Activated CD8-positive, alpha-beta memory T cell treated with anti-CD3 and anti-CD28 coated beads for 1 hour (primary cell): ENCODE measurements at places on chromosomes 6 and 20.

DNA sequence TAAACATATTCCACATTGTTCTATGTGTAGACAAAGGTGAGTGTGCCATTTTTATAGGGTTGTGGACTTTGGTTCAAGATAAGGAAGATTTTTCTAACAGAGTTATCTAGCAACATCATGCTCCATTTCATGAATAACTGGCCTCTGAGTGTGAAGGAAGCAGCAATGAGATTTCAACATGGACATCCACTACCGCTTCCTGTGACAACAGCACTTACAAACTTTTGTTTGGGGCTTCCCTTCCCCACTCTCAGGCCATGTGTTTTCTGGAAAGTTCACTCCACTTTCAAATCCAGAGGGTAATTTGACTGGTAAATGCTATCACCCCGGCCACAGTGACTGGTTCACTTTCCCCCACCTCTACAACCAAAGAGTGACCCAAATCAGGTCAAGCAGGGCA lies 38.1 kb upstream of the PROKR2 start:
- no peak for DNase-seq

DNA sequence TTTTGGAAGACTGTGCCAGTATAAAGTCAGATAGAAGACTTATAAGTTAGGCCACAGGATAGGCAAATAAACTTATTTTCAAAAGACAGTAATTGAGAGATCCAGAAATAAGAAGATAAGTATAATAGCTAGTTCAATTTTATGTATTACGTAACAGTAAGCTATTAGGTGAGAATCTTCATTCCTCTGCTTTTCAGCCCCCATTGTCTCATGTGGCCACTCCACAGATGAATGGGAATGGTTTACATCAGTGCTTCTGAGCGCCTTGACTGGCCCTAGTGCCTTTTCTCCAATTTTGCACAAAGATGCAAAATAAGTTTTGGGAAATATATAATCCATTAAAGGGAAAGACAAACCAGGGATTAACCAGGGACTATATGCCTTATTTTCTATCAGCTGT lies 550.5 kb downstream of the MMUT start:
- DNase-seq = no peak

DNA sequence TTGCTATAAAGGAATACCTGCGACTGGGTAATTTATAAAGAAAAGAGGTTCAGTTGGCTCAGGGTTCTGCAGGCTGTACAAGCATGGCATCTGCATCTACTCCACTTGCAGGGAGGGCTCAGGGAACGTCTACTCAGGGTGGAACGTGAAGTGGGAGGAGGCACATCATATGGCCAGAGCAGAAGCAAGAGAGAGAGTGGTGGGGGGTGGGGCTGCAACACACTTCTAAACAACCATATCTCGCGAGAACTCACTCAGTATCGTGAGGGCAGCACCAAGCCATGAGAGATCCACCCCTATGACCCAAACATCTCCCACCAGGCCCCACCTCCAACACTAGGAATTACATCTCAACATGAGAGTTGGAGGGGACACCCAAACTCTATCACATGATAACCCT lies 109.8 kb upstream of the SCAF8 start:
- DNase-seq = no peak

DNA sequence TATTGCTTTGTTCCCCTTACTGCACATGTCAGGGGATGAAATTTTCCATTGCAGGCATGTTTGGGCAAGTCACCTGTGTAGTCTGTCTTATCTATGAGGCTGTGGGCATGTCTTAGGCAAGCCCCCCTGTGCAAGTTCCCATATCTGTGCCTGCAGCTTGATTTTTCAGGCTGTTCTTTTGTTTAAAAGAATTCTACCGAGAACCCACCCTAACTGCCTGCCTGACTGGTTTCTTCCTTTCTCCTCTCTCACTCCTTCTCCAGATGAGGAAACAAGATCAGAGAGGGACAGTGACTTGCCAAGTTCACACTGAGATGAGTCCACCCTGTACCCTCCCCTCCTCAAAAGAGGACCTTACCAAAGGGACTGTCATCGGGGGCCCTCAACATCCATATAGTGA lies 11.0 kb downstream of the TREML2 start:
- DNase-seq = no peak

DNA sequence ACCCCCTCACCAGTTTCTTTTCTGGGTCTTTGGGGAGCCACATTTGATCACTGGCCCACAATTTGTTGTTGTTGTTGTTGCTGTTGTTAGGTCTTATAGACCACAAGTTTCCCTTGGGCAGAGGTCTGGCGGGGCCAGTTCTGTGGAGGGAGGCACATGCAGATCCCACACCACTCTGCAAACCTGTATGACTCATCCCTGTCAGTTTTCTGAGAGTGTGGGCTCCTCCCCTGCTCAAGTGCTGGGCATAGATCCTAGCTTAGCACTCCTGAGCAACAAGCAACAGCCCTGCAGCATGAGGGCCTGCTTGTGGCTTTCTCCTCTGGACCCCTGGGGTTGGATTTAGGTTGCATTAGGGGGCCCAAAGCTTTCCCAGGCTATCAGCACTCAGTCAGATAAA lies 411.1 kb upstream of the HTR1E start:
- DNase-seq = no peak

GRCh38 chr6:56539527-56540105 lies 103.1 kb downstream of the DST start:
- DNase-seq = no peak

GRCh38 chr6:3732345-3733141 lies 19.0 kb downstream of the PXDC1 start:
- peak; percentile 26 for DNase-seq

- no peak for DNase-seq
Measured at GRCh38 chr6:9507136-9507895, 907.6 kb downstream of the TFAP2A start.

GRCh38 chr6:14149739-14150130 lies 32.2 kb downstream of the CD83 start:
- DNase-seq = no peak

- DNase-seq = no peak
Measured at GRCh38 chr20:38706509-38706908, 17.8 kb upstream of the SLC32A1 start.

- DNase-seq = peak; percentile 73
Measured at GRCh38 chr6:44151348-44152108, 7.1 kb upstream of the CAPN11 start.

DNA sequence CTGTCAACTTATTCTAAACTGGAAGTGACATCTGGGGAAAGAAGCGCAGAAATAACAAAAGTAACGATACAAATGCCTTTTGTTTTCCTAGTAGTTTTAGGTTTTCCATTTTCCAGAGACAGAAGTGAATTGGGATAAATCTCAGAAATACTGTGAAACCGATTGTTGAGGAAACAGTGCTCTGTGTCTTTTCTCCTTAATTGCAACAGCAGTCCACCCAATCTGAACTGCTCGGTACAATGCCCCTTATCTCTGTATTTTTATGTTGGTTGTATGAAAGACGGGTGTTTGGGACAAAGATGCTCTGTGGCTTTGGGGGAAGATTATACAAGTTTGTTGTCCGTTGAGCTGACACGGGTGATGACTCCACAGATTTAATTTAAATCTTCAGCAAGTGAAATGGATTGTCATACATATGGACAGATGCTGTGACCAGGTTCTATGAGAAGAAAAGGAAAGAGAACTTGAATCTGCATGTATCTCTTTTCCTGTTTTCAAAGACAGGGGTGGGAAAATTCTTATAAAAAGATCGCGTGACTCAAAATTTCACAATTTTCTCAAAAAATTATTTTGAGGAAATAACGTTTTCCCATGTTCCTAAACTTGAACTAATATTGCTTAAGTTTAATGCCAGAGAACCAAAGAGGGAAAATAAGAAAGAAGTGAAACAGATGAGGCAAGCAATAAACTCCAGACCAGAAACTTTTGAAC lies 41.2 kb downstream of the SASH1 start:
- no peak for DNase-seq

GRCh38 chr20:61684583-61685235 lies 381.0 kb downstream of the TAF4 start:
- DNase-seq = no peak

- no peak for DNase-seq
Measured at GRCh38 chr20:10919396-10920140, 245.8 kb upstream of the JAG1 start.

DNA sequence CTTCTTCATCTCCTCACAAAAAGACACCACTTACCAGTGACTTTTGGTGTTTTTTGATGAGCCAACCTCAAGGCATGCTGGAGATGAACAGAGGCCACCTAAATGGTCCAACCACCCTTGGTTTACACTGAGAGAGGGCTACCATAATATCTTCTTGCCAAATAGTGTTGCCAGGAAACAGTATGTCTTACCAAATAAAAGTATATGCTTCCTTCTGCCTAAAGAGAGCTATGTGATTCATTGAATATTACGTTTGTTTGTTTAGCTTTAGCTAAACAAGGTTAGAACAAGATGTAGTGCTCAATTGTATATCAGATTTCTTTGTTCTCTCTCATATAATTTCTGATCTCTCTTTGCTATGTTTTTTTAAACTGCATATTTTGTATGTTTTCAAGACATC lies 40.6 kb upstream of the BMP6 start:
- no peak for DNase-seq

DNA sequence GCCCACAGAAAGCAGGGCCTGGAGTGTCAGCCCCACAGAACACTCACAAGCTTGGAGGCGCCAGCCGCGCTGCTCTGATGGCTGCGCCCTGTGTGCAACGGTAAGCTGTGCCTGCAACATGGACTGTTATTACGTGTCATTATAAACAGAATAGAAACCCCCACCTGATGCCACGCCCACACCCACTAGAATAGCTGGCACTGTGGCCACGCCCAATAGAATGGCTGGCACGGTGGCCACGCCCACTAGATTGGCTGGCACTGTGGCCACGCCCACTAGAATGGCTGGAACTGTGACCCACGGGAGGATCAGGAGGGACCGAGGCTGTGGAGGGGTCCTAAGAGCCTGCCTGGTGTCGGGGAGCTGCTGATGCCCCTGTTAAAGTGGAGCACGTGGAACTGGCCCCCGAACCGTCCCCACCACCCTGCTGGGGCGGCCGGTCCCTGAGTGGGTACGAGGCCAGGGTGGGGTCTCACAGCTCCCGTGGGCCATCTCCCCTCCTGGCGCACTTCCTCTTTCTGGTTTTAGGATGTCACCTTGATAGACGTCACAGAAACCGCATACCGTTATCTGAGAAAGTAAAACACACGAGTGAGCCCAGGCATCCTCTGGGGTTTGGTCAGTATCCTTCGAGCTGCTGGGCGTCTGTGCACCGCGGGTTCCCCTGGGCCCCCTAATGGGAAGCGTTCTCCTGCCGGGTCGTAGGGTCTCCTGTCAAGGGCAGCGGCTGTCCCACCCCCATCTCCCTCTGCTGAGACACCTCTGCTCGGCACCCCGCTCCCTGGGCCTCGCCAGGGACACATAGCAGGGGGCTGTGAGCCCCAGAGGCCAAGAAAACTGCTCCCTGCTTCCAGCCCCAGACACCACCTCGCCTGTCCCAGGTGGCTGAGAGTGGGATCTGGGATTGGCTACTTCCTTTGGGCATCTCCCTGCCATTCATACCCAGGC lies 25.4 kb downstream of the SLC17A9 start:
- DNase-seq = peak; percentile 78

- DNase-seq = no peak
Measured at GRCh38 chr20:16004108-16004854, 569.0 kb downstream of the KIF16B start.

GRCh38 chr6:139515511-139515910 lies 141.1 kb upstream of the CITED2 start:
- no peak for DNase-seq

DNA sequence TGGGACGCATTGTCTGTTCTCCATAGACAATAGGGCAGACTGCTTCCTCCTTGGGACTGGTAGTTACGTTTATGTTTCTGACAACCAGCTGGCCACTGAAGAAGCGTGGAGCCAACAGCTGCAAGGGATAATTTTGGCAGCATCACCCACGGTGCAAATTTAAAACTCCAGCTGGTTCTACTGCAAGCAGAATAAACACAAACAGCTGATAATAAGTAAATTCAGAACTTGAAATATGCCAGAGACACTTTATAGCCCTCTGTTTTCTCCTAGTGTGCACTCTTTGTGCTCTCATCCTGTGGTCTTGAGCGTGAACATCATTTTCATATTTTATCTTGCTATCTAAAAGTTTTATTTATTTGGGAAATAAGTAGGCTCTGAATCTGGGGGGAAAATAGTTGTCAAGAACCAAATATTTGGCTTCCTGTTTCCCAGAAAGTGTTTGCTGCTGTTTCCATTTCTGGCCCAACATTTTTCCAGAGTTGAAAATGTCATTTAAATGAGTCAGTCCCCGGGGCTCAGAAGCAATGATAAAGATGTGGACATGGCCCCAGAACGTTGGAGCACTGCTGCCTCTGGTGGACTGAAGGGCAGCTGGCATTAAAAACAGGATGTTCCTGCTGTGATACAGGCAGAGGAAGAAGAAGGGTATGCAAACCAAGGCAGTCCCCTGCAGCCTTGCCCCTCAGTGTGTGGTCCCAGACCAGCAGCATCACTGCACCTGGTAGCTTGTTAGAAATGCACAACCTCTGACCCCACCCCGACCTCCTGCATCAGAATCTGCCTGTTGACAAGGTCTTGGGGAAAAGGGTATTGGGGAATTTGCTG lies 12.5 kb upstream of the THBD start:
- DNase-seq = no peak

DNA sequence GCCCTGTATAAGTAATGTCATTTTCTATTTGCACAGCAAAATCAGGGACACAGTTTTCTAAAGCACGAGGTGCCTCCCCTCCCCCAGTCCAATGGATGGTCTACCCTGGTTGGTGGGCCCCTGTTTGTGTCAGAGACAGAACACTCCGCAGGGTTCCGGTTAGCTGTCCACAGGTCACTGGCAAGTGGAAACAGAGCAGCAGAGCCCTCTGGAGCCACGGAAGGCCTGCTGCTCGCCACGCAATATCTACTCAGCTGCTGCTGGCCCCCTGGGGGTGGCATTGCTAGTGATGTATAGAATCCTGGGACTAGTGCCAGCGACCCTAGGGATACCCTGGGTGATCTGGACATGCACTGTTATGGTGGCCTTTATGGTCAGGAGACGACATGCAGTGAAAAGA lies 50.4 kb downstream of the RIN2 start:
- no peak for DNase-seq

GRCh38 chr20:35767683-35768481 lies 3.9 kb upstream of the PHF20 start:
- no peak for DNase-seq

- no peak for DNase-seq
Measured at GRCh38 chr6:158471339-158471738, 88.6 kb upstream of the TMEM181 start.

GRCh38 chr20:53929974-53930650 lies 140.3 kb downstream of the BCAS1 start:
- DNase-seq = no peak

DNA sequence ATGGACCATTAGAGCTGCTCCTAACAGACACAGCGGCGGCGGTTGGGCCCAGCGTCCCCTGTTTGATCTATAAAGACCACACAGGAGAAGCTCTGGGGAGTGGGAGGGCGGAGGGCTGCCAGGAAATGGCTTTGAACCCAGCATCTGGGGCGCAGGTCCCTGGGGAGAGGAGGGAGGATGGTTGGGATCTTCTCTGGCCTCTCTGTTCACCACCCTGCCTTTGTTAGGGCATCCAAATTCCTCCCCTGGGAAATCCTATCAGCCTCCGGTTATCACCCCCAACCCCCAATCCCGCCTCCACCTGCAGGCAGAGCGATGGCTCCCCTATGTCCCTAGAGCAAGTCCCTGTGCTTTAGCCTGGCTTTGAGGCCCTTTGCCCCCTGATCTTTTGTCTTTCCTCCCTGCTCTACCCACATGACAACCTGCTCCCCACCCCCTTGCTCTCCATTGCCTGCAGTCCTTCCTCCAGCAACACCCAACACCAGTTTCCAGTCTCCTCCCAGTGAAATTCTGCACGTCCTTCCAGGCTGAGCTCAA lies 7.1 kb downstream of the XKR7 start:
- DNase-seq = no peak

GRCh38 chr20:38477747-38478146 lies 5.1 kb downstream of the RALGAPB start:
- DNase-seq = no peak

- DNase-seq = no peak
Measured at GRCh38 chr20:53176134-53176533, 204.0 kb downstream of the TSHZ2 start.
